ENCODE measurements at places on chromosomes 3 and 15.

GRCh38 chr3:72682936-72683452 lies 165.3 kb downstream of the SHQ1 start:
- no peak for DNase-seq

GRCh38 chr3:126434264-126434590 lies 39.5 kb downstream of the CFAP100 start:
- DNase-seq, result no peak

- peak; percentile 35 for DNase-seq
Measured at GRCh38 chr3:129003578-129004112, 2.5 kb downstream of the EFCC1 start.

DNA sequence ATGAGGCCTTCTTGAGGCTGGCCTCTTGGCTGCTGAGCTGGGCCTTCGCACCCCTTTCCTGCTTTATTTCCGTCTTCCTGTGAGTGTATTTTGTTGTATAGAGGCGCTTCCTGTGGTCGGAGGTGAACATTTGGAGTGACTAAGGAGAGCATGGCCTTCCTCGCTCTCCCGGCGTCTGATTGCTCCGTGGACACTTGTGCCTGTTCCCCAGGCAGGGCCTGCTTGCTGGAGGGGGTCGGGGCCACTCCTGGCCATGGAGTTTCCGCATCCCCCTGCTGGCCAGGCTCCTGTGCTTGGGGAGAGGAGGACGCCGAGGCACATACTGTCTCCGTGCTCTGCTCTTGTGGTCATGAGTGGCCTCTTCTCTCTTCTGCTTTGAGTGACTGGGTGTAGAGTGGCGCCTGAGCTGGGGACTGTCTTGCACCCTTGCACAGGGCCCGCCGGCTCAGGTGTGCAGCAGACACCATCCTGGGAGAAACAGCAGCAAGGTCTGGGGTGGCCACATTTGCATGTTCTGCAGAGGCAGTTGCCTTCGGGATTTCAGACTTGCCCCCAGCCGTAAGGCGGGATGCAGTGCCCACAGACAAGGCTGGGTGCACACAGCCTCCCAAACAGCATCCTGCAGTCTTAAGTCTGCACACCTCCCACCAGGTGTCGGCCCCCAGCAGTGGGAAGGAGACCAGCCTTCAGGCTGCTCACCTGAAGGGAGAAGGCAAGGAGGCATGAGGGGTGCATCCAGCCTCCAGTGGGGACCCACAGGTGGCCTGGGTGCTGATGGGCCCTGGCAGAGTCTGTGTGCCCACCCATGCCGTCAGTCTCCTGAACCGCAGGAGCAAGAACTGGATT lies 16.4 kb downstream of the KLF13 start:
- DNase-seq, result no peak

GRCh38 chr3:30693470-30694120 lies 87.2 kb downstream of the TGFBR2 start:
- DNase-seq, result peak; percentile 69

GRCh38 chr3:185928496-185928895 lies 9.3 kb downstream of the TRA2B start:
- no peak for DNase-seq

- no peak for DNase-seq
Measured at GRCh38 chr15:39360452-39360851, 220.4 kb upstream of the THBS1 start.

DNA sequence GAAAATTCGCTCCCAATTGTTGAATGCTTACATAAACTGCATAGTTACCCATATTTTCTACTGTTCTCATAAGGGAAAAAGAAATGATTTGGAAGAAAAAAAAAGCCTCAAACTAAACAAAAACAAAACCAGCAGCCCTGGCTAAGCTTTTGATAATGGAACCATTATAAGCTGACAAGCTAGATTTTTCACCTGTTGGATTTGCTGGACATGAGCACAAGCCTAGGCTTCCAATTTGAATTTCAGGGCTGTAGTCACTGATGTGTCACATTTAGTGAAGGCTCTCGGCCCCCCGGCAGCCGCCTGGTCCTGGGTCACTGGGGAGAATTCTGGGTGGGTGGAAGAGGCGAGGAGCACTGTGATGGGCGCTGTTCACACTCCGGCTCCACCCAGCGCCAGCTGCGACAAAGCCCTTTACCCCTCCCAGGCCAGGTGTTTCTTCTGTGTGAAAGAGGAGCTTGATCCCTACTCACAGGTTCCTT lies 4.6 kb downstream of the FBXL22 start:
- DNase-seq, result no peak

DNA sequence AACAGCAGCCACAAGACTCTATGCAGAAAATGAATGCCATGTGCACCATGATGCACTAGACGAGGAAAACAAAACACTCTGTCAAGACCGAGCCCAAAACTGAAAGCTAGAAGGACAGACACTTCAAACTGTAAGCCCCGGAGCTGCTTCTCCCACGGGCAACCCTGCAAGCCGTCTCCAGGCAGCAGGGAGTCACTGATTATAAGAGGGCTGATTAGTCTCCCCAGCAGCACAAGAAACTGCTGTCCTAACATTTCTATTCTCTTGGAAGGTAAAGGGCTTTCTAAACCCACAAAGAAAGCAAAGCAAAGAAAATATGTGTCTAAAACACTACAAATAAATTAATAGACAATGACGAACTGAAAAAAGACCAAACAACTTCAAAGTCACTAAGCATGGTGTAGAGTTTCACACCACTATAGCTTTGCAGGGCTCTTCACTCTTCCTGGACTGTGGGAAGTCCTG lies 15.5 kb downstream of the TBC1D2B start:
- DNase-seq, result peak; percentile 41

GRCh38 chr3:34056181-34056910 lies 257.9 kb downstream of the PDCD6IP start:
- no peak for DNase-seq

GRCh38 chr15:84961707-84962106 lies 19.9 kb upstream of the PDE8A start:
- peak; percentile 10 for DNase-seq

- DNase-seq, result no peak
Measured at GRCh38 chr3:43770426-43771103, 79.8 kb downstream of the ABHD5 start.

DNA sequence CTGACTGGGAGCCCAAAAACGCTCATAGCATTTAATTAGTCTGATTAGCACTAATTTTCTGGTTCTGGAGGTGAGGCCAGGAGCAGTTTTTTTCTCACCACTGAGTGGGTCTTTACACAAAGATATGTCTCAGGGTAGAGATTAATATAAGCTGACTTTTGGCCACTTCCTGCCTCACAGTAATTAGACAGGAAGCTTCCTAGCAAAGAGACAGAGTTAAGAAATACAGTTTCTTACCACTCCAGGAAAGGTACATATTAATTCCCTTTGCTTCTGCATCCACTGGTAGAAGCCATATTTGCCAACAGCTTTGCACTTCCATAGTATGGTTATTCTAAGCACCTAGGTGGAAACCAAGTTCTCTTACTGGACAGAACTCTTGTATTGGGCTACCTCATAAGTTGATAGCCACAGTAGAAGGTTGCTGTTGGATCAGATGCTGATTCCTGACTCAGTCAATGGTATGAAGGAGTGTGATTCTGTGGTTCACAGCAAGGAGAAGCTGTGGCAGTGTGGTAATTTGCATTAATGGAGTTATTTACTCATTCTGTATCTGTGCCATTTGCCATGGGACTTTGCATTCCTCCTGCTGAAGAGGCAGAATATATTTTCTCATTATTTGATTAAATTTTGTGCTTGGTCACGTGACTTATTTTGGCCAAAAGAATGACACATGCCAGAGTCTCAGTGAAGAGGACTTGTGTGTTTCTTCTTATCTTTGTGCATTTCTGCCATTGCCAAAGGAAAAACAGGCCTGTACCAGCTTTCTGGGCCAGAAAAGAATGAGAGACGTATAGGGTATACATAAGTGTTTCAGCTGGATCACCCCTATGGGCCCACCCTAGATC lies 17.5 kb upstream of the ZBTB20 start:
- DNase-seq, result no peak

Data from ACHN (cell line).